ENCODE measurements at places on chromosomes 6 and 20.

- no peak for DNase-seq
These were observed 309.8 kb downstream of the CDC5L start for GRCh38 chr6:44697327-44697726.

DNA sequence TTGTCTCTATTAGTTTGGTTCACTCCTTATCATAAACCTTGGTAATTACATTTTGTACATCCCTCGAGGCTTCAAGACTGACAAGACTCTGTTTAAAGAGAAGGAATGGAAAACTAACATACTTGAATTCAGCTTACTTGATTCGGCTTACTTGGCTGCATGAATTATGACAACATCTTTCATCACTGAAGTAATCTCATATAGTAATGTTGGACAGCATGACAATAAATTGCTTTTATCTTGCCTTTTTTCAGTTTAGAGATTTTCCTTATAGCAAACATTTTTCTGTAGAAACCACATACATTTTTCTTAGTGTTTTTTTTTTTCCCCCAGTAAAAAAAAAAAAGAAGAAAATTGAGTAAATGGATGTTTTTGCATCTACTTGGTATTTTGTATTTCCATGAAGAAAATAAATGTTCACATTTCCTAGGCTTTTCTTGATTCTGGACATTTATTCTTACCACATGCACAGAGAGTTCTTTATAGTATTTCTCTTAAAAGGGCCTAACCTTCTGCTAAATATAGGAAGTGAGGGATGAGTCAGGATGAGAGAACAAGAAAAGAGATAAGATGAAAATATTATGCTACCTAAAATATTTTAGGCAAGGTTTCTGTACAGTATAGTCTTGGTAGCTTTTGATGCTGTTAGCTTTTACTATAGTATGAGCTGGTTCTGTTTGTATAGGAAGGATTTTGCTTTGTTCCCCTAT is 101.0 kb upstream of the HDGFL1 start:
- no peak for DNase-seq

DNA sequence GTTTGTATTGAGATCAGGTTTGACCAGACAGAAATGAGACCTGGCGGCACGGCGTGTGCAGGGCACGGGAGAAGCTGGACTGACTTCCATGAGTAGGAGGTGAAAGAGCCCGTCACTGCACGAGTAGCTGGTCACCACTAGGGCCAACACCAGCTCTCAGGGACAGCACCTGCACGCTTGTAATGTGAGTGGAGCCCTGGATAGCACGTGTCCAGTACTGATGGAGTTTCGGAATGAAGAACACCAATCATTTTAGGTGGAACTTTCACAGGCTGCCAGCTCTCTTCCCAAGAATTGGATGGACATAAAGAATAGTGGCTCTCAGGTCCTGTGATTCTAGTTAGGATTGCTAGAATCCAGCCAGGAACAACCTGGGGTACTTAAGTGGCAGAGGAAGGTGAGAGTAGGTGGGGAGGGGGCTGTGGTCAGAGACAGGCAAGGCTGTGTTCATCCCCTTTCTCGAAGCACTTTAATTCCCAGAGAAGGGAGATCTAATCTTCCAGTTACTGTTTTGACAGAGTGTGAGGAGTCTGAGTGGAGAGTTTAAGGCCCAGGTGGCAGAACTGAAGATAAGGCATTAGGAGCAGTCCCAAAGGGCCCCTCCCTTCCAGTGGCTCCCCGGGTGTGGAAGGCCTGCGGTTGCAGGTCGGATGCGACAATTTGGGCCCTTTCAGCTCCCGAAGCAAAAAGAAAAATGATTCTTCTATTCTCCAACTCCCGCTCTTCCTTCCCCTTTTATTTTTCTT is 314.8 kb downstream of the QKI start:
- DNase-seq, result no peak

- no peak for DNase-seq
These were observed 96.0 kb downstream of the RIMS1 start for GRCh38 chr6:71982389-71982788.

DNA sequence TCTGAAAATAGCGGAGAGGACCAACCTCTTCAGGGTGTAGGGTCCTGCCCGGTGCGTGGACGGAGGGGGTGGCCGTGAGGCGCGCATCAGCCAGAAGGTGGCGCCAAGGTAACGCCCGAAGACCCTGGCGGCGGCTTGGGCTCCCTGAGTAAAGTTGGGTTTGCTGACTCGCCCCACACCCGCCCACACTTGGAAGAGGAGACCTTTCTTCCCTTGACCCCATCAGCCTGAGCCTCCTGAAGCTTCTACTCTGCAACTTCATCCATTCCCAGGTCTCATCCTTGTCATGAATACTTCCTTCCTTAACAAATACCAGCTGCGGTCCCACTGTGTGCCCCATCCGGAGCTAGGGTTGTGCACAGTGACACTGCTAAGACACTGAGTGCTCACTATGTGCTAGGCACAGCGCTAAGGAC is 14.6 kb downstream of the CD40 start:
- DNase-seq, result peak; percentile 58

DNA sequence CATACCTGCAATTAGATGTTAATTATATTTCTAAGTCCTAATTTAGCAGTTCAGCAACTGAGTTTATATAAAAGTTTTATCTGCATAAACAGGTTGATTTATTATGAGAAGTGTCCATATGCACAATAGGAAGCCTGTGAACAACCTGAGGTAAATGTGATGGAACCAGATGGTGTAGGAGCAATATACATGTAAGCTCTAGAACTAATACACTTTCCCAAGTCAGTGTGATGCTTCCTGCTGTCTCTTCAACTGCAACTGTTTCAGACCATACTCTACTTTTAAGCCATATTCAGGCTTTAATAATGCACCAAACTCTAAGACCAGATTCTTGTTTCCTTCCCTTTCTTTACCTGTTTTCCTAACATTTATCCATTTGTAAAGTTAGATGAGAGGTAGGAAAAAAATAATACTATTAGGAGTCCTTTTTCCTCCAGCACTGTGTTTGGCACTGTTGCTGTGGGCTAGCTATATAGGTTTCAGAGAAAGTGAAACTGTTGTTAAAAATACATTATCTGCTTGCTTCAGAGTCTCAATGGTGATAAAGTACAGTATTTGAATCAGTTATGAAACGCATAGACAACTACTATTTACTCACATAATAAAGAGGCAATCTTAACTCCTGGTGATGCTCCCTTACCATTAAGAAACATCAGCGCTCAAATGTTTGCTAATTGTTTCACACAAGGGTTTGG is 1009.3 kb downstream of the GRIK2 start:
- DNase-seq, result no peak

- DNase-seq, result no peak
These were observed 120.1 kb upstream of the PTPN1 start for GRCh38 chr20:50389808-50390684.

- DNase-seq, result no peak
These were observed 209.7 kb upstream of the TENT5A start for GRCh38 chr6:81962198-81962597.

DNA sequence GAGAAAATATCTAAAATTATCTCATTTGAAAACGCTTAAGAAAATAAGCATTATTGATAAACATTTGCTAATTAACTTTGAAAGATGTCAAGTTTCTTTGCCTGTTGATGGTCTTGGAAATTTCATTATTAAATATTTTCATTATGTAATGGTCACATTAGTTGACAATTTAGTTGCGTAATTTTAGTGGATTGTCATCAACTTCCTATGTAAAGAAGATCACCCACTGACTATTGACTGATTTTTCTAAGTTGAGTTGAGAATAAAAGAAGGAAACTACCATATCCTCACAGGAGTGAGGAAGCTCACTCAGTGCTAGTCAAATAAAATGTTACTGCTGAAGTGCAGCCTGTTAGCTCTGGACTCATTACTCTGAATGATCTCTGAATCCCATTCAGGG is 79.9 kb upstream of the LY86 start:
- DNase-seq, result no peak

GRCh38 chr6:85417336-85417735 is 32.5 kb upstream of the NT5E start:
- no peak for DNase-seq
